Fibroblast of lung (primary cell): ENCODE measurements at places on chromosomes 6 and 20. TPM values are rescaled to one million over a fixed set of nuclear protein-coding genes. Genes with fewer than 3 reads are reported as not detected.

Gene SLX4IP
- total RNA-seq, result 4.4 and 8.1 TPM in 2 replicates

Gene TPD52L1
- total RNA-seq, result 41.0 and 41.1 TPM in 2 replicates

Gene DLK2
- under 0.01 and 0.17 TPM in 2 replicates for total RNA-seq

Gene CST1
- total RNA-seq, result 3.6 TPM in 1 of 2 replicates, not detected in the other

Gene RBL1
- total RNA-seq, result 6.7 and 9.1 TPM in 2 replicates

Gene GSTA3
- not detected in 2 replicates for total RNA-seq

Gene DCDC2
- under 0.01 TPM in 1 of 2 replicates, not detected in the other for total RNA-seq

Gene DACT2
- not detected in 2 replicates for total RNA-seq

Gene FAM209B
- total RNA-seq, result not detected in 2 replicates

Gene CRISP2
- total RNA-seq, result not detected in 2 replicates

Gene OPN5
- not detected in 2 replicates for total RNA-seq

Gene CLVS2
- total RNA-seq, result under 0.01 TPM in 1 of 2 replicates, not detected in the other

Gene GTSF1L
- not detected in 2 replicates for total RNA-seq

Gene DTD1
- total RNA-seq, result 50.8 and 71.0 TPM in 2 replicates

Gene RNF144B
- total RNA-seq, result 0.26 and 0.83 TPM in 2 replicates

Gene DPPA5
- total RNA-seq, result not detected in 2 replicates

Gene MED20
- total RNA-seq, result 24.9 and 27.7 TPM in 2 replicates

Gene CD40
- 2.3 and 3.1 TPM in 2 replicates for total RNA-seq

Gene SLC17A3
- total RNA-seq, result not detected in 2 replicates

Gene CNKSR3
- 3.9 and 14.0 TPM in 2 replicates for total RNA-seq

Gene RTEL1
- total RNA-seq, result 8.5 and 12.4 TPM in 2 replicates

Gene PIM1
- 22.8 and 25.7 TPM in 2 replicates for total RNA-seq

Gene ADGB
- total RNA-seq, result not detected in 2 replicates

Gene TMC2
- under 0.01 TPM in 2 replicates for total RNA-seq

Gene NNAT
- total RNA-seq, result 0.26 and 0.83 TPM in 2 replicates

Gene OXT
- not detected in 2 replicates for total RNA-seq

Gene ID4
- total RNA-seq, result 0.83 and 3.1 TPM in 2 replicates

Gene MMS22L
- 6.2 and 11.1 TPM in 2 replicates for total RNA-seq

Gene ELOVL2
- under 0.01 and 1.0 TPM in 2 replicates for total RNA-seq

Gene TSHZ2
- 2.6 and 5.4 TPM in 2 replicates for total RNA-seq
